ENCODE measurements at places on chromosomes 16 and 17.
A peak's percentile ranks its signal among the peaks of the same experiment; 100 is the strongest.

GRCh38 chr17:12637015-12637414 is 28.7 kb upstream of the MYOCD start:
- no peak for DNase-seq

DNA sequence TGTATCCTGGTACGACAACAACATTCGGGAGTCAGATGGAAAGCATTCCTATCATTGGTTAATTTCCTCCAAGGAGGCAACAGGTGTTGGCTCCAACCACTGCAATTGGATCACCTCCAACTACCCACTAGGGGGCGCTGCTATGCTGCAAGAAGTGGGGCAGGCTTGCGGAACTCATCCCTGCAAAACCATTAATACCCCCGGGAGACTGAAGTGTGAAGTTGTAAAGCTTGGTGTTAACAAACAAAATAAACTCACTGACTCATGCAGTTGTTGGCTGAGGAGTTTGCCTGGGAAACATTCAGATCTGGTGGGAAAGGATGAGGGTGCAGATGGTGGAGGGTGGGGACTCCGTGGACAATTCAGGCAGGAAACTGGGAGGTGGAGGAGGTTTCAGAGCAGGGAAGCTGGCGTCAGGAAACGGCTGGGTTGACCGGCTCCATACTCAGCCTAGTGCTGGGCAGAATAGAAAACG is 84.9 kb downstream of the HS3ST2 start:
- DNase-seq, result peak; percentile 32

GRCh38 chr17:39364236-39365025 is 37.0 kb downstream of the FBXL20 start:
- DNase-seq, result no peak

GRCh38 chr16:67006930-67007658 is 18.7 kb downstream of the CES4A start:
- DNase-seq, result no peak

GRCh38 chr16:13108126-13108525 is 206.7 kb downstream of the SHISA9 start:
- no peak for DNase-seq

GRCh38 chr17:81983639-81984373 is 6.4 kb downstream of the ASPSCR1 start:
- no peak for DNase-seq

GRCh38 chr17:15468126-15468525 is 705 bp upstream of the CDRT4 start:
- no peak for DNase-seq

DNA sequence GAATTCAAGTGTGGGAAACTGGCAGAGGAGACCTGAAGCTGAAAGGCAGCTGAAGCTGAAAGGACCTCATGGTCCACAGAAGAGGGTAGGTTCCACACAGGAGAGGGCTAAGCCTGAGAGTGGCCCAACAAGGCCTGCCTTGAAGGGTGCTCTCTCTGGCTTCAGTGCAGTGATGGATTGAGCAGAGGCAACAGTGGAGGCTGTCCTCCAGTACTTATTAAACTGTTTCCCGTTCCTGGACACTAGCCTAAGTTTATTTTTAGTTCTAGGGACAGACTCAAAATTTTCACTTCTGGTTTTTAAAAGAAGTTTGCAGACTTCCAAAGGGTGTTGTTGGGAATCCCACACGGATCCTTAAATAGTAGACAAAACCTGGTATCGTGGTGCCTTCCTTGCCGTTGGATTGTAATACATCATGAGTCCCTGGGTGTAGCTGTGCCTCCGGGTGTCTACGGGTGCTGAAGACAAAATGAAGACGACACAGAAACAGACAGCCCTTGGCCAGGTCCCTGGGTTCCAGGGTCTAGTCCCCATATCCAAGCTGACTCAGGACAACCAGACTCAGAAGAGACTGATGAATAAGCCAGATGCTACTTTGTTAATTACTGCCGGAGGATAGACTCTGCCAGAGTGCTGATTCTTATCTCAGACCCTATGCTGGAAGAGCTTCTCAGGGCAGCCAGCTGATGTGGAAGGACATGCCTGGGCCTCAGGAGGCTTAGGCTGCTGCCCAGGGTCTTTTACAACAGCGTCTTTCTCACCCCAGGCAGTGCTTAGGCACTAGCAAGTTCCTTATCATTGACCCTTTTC is 7.1 kb upstream of the CMTM4 start:
- DNase-seq, result no peak

- DNase-seq, result no peak
These were observed 7.0 kb downstream of the CBLN1 start for GRCh38 chr16:49274591-49274990.

- DNase-seq, result no peak
These were observed 5.3 kb downstream of the PRR15L start for GRCh38 chr17:47952171-47953021.

GRCh38 chr16:47392081-47392480 is 68.8 kb downstream of the ITFG1 start:
- no peak for DNase-seq

GRCh38 chr17:49646391-49647255 is 31.3 kb downstream of the SPOP start:
- no peak for DNase-seq

DNA sequence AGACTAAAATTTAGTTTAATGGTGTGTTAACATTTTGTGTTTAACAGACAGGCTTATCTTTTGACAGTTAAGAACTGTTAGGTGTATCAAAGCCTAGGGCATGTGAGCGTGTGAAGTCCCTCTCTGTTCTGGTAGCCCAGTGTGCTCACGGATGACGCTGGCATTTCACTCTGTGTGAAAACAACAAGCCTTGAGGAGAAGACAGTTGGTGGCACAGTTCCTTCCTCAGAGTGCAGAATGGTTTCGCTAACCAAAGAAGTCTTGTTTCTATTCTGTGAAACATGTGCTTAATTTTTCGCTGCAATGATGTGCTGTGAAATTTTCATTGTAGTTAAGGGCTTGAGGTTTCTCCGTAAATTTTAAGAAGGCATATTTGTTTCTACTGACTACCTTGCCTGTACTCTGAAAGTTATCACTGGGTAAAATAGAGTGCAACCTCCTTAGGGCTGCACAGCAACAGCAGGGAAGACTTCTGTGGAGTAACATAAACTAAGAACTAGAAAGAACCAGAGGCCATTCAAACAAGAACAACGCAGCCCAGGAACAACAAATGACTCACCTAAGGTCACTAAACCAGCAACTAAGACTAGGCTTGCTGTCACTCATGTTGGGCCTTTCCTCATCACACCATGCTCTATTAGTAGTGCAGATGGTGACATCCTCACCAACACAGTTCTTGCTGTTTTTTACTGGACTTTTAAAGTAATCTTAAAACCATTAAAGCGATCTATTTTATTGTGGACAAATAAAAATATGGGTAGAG is 33.4 kb downstream of the BRD7 start:
- no peak for DNase-seq

- no peak for DNase-seq
These were observed 4.4 kb downstream of the TMEM204 start for GRCh38 chr16:1537763-1538289.

DNA sequence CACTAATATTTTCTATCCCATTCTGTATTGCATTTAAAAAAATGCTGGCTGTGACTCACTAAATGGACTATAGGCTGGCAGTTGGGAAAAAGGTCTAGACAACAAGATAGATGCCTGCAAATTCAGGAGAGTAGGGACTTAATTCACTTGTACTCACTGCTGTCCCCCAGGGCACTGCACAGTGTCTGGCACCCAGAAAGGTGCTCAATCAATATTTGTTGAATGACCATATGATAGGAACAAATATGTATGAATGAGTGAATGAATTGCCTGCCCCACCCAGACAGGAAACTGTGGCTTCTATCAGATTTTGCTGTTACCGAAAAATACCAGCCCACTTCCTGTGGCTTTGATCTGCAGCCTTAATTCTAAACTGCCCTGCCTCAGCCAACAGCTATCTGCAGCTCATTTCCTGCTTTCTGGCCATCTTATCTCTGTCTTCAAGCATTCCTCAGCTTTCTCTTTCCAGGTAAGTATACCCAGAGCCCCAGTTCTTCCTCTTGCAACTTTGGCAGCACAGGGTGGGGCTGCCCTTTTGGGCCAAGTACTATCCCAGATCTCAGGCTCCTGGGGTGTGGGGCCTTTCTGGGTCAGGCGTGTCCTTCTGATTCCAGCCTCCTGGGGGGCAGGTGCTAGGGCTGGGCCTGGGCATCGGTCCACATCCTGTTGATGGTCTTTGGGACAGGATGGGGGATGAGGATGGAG is 15.3 kb upstream of the TNS4 start:
- no peak for DNase-seq

- DNase-seq, result no peak
These were observed 77.1 kb upstream of the WSB1 start for GRCh38 chr17:27216836-27217235.

GRCh38 chr16:71526111-71526631 is at the start of gene CHST4:
Gene CHST4, plus strand, starts transcription at chr16:71526426. Its CDS starts 10,252 bp downstream, at chr16:71536678.
- DNase-seq, result peak; percentile 35

GRCh38 chr17:16939208-16939576 is 32.7 kb downstream of the TNFRSF13B start:
- DNase-seq, result no peak

DNA sequence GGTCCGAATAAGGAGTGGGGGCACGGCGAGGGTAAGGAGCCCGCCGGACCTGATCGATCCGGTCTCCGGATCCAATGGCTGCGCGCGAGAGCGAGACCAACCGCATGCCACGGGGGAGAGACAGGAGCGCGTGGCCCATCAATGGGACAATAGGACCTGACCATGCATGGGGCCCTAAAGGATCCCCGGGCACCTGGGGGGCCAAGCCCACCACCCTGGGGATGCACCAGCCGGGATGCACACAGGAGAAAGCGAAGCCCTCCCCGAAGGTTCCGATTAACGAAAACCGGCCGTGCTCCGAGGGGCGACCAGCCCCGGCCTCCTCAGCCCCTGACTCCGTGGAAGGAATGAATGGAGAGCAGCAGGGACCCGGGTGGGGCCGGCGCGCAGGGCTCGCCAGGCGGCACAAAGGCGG is 525 bp downstream of the JPT1 start:
- peak; percentile 50 for DNase-seq

GRCh38 chr16:25093208-25094061 is 18.1 kb upstream of the LCMT1 start:
- no peak for DNase-seq

DNA sequence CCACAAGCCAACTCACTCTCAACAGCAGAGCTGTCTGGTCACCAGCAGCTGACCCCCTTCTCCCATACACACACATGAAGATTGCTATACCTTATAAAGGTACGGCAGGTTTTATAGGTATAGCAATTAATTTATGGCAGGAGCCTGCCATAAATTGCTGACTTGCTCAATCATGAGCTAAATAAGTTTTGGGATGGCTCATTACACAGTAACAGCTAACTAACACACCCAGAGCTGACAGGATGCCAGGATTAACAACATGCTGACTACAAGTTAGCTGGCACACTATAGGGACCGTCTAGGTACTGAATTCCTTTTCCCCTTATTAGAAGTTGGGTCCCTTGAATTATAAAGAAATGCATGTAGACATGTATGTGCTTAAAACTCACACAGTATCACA is 150.3 kb upstream of the KCNJ18 start:
- no peak for DNase-seq

GRCh38 chr16:14460726-14461125 is 169.3 kb downstream of the PARN start:
- no peak for DNase-seq

DNA sequence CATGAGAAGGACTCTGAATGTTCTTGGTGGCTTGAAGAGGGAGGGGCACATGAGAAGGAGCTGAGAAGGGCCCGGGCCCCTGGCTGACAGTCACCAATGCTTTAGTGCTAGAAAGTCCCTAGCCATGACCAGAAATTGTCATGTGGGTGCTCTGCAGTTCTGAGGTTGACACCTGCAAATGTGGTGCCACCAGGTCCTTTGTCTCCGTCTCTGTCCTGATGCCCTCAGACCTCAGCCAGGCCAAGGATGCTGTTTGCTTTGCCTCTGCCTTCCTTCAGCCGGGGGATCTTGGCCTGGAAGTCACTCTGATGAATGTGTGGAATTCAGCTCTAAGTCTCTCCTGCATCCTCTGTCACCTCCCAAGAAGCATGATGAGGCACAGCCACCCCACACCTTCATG is 63.6 kb downstream of the TNFRSF13B start:
- no peak for DNase-seq

GRCh38 chr17:19001907-19002590 is 2.5 kb downstream of the FAM83G start:
- DNase-seq, result no peak

DNA sequence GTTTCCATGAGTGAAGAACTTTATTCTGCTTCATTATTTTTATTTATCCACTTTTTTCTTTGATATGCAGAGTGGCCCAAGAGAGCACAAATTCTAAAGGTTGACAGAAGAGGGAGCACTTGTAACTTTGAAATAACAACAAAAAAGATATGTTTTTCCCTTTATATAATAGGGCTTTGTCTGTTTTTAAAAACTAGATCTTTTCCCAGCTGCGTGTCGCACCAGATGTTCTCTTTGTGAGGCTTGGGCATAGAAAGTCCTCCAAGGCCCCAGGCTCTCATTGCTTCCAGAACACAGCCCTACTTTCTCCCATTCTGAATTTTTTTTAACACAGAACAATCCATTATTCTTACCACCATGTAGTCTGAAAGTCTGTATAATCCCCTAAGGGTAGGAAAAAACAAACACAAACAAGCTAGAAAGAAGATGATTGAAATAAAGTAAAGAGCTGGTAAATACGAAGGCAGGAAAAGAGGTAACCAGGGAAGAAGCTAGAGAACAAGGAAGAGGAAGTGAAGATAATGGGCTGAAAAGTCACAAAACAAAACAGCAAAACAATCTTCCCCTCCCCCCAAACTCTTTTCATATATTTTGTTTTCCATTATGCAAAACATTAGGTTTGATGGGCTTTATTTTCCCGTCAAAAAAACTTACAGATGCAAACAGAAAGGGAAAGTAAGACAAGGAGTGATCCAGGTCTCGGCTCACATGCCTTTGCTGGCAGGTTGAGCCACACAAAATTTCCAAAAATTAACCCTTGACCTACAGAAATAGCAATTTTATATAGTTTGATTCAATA is 160.4 kb downstream of the ABCA8 start:
- DNase-seq, result no peak

DNA sequence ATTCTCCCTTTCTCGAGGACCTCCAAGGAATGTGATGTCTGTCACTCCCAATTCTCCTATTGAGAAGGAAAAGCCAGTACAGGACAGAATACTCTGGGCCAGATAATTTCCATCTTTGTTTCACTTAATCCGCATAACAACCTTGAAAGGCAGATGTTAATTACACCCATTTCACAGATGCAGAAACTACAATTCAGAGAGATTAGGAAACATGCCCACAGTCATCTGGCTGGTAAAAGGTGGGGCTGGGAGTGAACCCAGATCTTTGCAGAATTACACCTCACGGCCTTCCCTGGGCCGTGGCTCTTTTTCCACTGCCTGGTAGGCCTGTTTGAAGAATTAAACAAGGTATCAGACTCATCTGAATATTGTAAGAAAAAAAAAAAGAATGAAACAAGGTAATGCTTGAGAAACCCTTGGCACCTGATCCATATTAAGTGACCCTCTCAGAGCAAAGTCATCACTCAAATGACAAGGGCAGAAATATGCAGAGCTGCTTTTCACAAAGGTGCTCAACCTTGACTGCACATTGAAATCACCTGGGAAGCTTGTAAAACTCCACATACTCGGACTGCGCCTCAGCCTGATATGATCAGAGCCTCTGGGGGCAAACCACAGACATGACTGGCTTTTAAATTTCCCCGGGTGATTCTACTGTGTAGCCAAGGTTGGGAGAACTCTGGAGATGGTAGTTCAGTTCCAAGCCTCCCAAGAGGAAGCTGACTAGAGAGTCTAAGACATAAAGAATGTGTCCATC is 16.6 kb upstream of the G6PC1 start:
- DNase-seq, result no peak

Data from NCI-H524 (cell line).